ENCODE measurements at places on chromosomes 4 and X. TPM values are rescaled to one million over a fixed set of nuclear protein-coding genes. Genes with fewer than 3 reads are reported as not detected.

The ADH1B gene
- total RNA-seq, result not detected

The CFAP99 gene
- not detected for total RNA-seq

The OTC gene
- not detected for total RNA-seq

The CCDC149 gene
- 10.6 TPM for total RNA-seq

The GAGE12F gene
- total RNA-seq, result not detected

The DDX53 gene
- total RNA-seq, result not detected
